ENCODE measurements at places on chromosomes 6 and 20. TPM values are rescaled to one million over a fixed set of nuclear protein-coding genes. Genes with fewer than 3 reads are reported as not detected.

SLC17A3 gene
- not detected for total RNA-seq

SEMG1 gene
- total RNA-seq = not detected

RAMACL gene
- not detected for total RNA-seq

HINT3 gene
- 7.1 TPM for total RNA-seq

ABHD16B gene
- not detected for total RNA-seq

FUT9 gene
- not detected for total RNA-seq

TPX2 gene
- total RNA-seq = 101 TPM

GHRH gene
- total RNA-seq = not detected

CTAGE9 gene
- not detected for total RNA-seq

PIGT gene
- total RNA-seq = 165 TPM

UTRN gene
- 25.7 TPM for total RNA-seq

SLC22A16 gene
- total RNA-seq = not detected

TREML2 gene
- 3.3 TPM for total RNA-seq

CRISP1 gene
- total RNA-seq = not detected

ZNF334 gene
- total RNA-seq = 1.7 TPM

SFTA2 gene
- total RNA-seq = 4.7 TPM

DHX16 gene
- total RNA-seq = 43.2 TPM

HELZ2 gene
- total RNA-seq = 109 TPM

MAD2L1BP gene
- 32.1 TPM for total RNA-seq

BACH2 gene
- not detected for total RNA-seq

RIPPLY2 gene
- not detected for total RNA-seq

TFAP2A gene
- total RNA-seq = 3.8 TPM

KIF3B gene
- 24.8 TPM for total RNA-seq

B3GALT4 gene
- total RNA-seq = 10.6 TPM

IL17F gene
- not detected for total RNA-seq

DNMT3B gene
- 3.0 TPM for total RNA-seq

FNDC11 gene
- 2.2 TPM for total RNA-seq

C20orf204 gene
- total RNA-seq = 0.69 TPM

AKAP7 gene
- 5.3 TPM for total RNA-seq

SLC9A8 gene
- total RNA-seq = 27.4 TPM

WFDC12 gene
- not detected for total RNA-seq

CHRNA4 gene
- total RNA-seq = not detected

THBD gene
- total RNA-seq = not detected

NKX2-2 gene
- not detected for total RNA-seq

HLA-DMB gene
- 2.1 TPM for total RNA-seq

TCP11 gene
- total RNA-seq = not detected

CDSN gene
- total RNA-seq = 0.08 TPM

GSTA2 gene
- not detected for total RNA-seq

RAET1G gene
- not detected for total RNA-seq

PRDM13 gene
- not detected for total RNA-seq

HLA-DRB1 gene
- total RNA-seq = not detected

CARMIL1 gene
- total RNA-seq = 16.8 TPM

LY6G6D gene
- not detected for total RNA-seq

ASIP gene
- total RNA-seq = not detected

RALY gene
- total RNA-seq = 290 TPM

CD24 gene
- total RNA-seq = 389 TPM
